NCI-H1436 treated with DMSO at 0.1 percent for 48 hours (cell line): ENCODE measurements at places on chromosomes 6 and 20.

DNA sequence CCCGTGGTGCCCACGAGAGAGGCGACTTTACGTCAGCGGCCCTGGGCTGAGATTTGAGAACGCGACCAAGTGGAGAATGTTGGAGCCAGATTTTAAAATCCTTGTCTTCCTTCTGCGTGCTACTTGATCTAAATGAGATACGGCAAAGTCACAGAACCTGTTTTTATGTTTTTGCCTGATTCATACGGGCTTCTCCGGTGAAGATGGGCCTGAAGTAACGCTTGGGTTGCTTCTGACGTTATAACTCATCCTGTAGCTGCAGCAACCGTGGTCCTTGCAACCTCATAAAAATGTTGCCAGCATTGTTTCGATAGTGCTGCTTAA lies 462 bp upstream of the SLC35B3 start:
- no peak for DNase-seq

GRCh38 chr6:162058281-162058875 lies 669.2 kb downstream of the PRKN start:
- no peak for DNase-seq

DNA sequence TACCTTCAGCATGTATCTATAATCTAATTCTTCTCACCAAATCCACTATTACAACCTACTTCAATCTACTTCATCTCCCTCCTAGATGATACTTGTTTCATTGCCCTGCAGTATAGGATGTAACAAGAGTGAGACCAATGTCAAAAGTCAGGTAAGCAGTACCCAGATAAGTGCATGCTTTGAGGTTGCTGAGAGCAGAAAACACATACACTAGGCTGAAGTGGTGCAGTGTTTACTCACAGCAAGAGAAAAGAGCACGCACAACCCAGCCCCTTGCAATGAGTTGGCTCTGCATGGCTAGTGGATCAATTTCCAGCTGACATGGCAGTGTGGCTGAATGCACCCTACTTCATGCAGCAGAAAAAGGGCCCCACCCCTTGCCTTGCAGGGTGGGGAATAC lies 199.9 kb downstream of the EPHA7 start:
- no peak for DNase-seq

GRCh38 chr20:32004963-32005362 lies 5.3 kb upstream of the CCM2L start:
- no peak for DNase-seq

DNA sequence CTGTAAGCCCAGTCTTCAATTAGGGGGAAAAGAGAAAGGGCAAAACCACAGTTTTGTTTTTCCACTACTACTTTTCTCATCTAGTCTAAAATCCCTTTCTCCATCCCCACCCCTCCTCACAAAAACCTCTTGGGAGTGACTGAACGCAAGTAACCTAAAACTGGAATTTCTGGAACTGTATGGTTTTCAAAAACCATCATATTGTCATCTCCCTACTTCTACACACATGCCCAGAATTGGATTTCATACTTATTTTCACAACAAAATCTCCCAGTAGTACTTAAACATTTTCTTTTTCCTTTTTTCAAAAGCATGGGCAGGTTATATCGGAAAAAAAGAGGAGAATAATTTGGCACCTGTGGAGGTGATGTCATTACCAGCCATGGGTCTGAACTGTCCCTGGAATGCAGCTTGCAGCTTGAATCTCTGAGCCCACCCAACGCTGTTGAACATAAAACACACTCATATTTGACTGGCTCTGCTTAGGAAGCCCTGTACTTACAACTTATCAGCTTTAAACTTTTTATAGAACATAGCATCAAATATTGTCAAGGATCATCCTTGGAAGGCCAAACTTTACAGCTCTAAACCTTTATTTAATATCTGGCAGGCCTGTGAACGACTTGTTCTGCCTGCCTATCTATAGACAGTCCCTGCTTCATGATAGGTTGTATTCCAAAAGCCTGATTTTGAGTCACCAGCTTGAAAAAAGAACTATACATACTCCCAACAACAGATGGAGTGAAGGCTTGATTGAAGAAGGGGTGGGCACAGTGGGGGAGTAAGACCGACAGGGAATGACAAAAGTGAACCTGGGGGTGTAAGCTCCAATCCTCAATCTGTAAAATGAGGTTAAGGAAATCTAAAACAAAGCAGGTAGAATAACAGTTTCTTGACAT lies 59.3 kb downstream of the EPB41L2 start:
- no peak for DNase-seq

- no peak for DNase-seq
Measured at GRCh38 chr6:149075616-149076354, 241.7 kb upstream of the TAB2 start.
